ENCODE measurements at places on chromosomes 6 and 20.

- DNase-seq: no peak
Observed at GRCh38 chr6:18237167-18237566, 27.2 kb downstream of the DEK start.

GRCh38 chr6:43503443-43503842 is 6.7 kb downstream of the LRRC73 start:
- DNase-seq: no peak

DNA sequence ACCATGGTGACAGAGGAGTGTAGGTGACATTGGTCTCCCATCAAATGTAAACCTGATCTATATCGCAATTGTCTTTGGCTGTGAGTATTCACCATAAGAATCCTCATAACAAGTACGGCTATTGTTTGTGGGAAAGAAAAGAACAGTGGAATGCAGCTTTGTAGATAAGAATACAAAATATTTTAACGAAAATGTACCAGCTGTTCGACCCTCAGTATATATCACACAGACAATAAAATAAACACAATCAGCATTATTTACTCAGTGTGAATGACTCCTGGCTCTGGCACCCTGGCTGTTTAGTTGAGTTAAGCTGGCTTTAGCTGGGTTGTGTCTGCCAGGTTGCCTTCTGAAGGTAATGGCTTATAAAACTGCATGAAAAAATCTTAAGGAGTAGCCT is 43.4 kb downstream of the SNRNP48 start:
- no peak for DNase-seq

- DNase-seq: no peak
Observed at GRCh38 chr6:92468066-92468465, 951.3 kb downstream of the EPHA7 start.

DNA sequence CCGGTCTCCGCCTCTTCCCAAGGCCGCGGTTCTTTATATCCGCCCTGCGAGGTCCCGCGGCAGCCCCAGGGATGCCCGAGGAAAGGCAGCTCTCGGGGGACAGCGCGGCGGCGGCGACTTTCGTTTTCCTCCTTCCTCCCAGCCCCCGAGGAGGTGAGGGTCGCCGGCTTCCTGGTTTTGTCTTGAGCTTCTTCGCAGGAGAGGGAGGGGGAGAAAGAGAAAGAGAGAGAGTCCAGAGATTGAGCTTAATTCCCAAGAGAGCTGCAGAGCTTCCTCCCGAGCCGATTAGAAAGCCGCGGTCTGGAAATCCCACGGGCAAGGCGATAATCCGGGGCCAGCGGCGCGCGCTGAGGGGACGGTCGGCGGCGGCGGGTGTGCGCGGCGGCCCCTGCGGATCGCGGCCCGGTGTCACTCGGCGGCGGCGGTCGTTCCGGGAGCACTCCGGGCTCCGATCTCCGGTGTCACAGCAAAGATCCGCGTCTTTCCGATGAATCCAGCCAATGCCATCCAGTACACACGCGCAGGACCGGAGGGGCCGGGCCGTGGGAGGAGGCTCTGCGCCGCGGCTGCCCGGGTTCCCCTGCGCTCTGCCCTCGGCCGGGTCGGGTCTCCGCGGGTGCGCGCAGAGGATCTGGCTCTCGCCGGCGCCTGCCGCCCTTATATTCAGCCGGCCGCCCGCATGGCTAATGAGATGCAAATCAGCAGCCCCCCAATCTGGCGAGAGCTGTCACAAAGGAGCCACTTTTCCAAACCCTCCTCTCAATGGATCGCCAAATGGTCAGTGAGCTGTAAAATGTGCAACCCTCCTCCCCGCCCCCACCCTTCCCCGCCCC is at the start of gene DLL1:
DLL1 (minus strand) TSS at position 783 of the 833 bp plus-strand sequence. CDS start 939 bp downstream, outside the sequence.
- peak; percentile 85 for DNase-seq

GRCh38 chr6:131756039-131756438 is 45.2 kb upstream of the CTAGE9 start:
- DNase-seq: no peak

DNA sequence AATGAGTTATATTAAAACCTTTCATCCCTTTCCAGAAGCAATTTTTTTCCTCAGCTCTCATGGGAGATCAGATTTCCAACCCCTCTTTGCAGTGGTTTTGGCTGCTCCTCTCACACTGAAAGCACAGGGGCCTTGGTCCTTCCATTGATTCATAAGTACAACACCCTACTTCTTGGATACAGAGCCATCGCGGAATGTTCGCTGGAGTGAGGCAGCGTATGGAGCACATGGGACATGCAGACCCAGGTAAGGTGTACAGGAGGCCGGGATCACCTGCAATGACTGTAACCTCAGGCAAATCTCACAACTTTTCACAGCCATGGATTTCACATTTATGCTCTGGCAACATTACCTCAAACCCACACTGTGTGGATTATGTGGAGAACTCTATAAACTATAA is 75.2 kb upstream of the HEY2 start:
- no peak for DNase-seq

Measured in vagina (tissue), 2 donors.